ENCODE measurements at places on chromosomes 6 and 20.

GRCh38 chr20:18718129-18718528 lies 95.5 kb upstream of the SCP2D1 start:
- DNase-seq: no peak

GRCh38 chr6:100593522-100593921 lies 128.8 kb upstream of the SIM1 start:
- no peak for DNase-seq

GRCh38 chr6:148345176-148345575 lies 2.5 kb downstream of the SASH1 start:
- no peak for DNase-seq

DNA sequence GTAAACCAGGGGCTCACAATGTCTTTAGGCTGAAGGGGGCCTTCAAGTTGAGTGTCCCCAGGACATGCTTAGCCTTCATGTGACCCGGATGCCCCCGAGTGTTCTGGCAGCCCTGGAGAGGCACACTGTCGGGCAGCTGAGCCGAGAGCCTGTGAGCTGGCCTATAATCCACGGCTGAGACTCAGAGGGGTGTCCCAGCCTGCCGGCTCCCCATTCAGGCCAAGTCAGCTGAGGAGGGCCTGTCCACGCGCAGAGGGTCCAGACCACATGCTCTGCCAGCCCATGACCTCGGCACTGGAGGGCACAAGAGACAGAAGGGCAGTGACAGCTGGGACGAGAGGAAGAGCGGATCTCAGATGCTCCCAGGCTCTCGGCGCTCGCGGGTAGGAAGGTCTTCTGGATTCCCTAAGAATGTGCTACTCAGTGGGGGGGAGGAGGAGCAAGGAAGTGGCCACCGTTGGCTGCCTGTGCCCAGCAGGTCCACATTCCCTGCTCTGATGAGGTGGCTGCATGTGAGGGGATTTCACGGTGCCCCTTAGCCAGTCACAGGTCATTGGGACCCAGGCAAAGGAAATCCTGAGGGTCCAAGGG lies 224.7 kb downstream of the NRN1 start:
- no peak for DNase-seq

GRCh38 chr20:672963-673602 lies 2.5 kb downstream of the SCRT2 start:
- no peak for DNase-seq

DNA sequence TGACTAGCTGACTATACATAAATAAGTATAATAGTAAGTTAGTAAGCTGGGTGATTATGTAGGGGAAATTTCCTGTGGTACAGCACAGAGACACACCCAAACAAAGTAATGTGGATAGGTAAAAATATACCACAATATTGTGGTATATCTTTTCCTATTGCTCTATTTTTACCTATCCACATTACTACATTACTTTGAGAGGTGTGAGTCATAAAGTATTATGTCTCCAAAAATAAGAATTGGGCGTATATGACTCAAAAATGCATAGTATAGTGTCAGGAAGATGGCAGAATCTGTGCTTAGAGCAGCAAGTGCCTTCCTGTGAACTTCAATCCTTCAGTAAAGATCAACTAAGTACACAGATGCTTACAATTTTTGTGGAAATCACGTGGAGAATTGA lies 2.7 kb upstream of the SIRPG start:
- DNase-seq: no peak

DNA sequence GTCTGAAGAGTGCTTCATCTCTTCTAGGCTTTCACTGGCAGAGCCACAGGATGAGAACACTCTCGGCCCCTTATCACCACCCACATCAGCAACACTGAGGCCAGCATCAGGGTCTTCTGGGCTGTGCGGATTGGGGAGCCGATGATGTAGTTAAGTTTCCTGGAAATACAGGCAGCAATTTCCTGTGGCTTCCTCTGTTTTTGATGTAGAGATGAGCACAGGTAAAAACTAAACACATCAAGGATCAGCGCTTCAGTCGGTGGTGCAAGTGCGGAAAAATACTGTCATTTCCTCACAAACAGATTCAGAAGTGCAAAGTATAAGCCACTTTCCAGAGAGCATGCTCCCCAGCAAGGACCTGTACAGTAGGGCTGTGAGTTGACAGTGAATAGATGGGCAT lies 62.6 kb downstream of the BACH2 start:
- DNase-seq: peak; percentile 78

DNA sequence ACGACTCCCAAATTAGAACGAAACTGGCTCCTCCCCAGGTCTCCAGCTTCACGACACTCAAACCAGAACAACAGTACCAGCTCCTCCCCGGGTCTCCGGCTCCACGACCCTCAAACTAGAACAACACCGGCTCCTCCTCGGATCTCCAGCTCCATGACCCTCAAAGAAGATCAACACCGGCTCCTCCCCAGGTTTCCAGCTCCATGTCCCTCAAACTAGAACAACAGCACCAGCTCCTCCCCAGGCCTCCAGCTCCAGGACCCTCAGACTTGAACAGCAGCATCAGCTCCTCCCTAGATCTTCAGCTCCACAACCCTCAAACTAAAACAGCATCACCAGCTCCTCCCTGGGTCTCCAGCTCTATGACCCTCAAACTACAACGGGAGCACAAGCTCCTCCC lies 13.8 kb downstream of the ULBP3 start:
- no peak for DNase-seq

- DNase-seq: no peak
These were observed 84.2 kb downstream of the UST start for GRCh38 chr6:148831064-148831463.

DNA sequence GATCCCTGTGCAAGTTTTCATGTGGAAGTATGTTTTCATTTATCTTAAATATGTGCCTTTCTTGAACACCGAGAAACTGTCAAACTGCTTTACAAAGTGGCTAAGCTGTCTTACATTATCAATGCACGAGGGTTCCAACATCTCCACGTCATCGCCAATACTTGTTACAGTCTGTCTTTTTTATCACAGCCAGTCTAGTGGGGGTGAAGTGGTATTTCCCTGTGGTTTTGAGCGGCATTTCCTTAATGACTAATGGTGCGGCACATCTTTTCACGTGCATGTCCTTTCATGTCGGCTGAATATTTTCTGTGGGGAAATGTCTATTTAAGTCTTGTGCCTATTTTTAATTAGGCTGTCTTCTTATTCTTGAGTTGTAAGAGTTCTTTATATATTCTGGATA lies 280.4 kb downstream of the FOXC1 start:
- no peak for DNase-seq

- DNase-seq: no peak
These were observed 114.2 kb downstream of the AHI1 start for GRCh38 chr6:135383301-135383700.

GRCh38 chr20:48647858-48648257 lies 179.9 kb downstream of the PREX1 start:
- no peak for DNase-seq

GRCh38 chr6:2173203-2173961 lies 72.0 kb downstream of the GMDS start:
- DNase-seq: no peak

DNA sequence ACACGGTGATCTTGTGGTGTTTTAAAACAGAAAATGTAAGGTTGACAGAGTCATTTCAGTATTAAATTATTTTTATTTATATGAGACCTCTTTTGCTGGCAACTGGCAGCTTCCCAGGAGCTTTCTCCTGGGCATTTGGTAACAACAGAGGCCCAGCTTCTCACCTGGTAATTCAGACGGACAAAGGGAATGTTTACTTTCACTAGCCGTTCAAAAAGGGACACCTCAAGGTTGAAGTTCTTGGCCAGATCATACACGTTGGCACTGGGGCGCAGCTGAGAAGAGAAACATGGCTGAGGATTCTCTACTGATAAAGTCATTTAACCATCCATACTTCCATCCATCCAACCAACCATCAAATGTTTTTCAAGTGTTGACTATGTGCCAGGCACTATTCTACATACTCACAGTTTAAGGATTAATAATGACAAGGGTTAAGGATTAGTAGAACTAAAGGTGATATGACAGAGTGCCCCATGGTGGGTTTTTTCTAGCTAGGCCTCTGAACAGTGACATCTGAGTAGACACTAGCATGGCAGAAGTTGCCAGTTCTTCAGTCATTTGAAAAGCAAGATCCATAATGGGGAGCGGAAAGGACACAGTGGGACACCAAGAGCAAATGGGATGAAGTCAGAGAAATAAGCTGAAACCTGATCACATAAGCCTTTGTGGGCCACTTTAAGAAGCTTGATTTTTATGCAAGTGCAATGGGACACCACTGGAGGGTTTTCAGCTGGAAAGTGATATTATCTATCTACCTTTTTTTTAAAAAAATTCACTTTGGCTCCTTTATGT lies 25.1 kb downstream of the ZNFX1 start:
- DNase-seq: no peak

- no peak for DNase-seq
These were observed 40.4 kb upstream of the SGK1 start for GRCh38 chr6:134358320-134358719.

- no peak for DNase-seq
These were observed 15.5 kb downstream of the COL9A3 start for GRCh38 chr20:62832212-62832922.

GRCh38 chr6:158323561-158323958 lies 11.3 kb downstream of the TULP4 start:
- no peak for DNase-seq

Measured in activated naive CD8-positive, alpha-beta T cell treated with anti-CD3 and anti-CD28 coated beads, Interleukin-2, amount 10 ng/mL, durations not matched to agents 7 days and 5 days (primary cell).